ENCODE measurements at places on chromosomes 2 and 18. TPM values are rescaled to one million over a fixed set of nuclear protein-coding genes. Genes with fewer than 3 reads are reported as not detected.

GRCh38 chr2:85680707-85681371 lies 12.8 kb upstream of the SFTPB start:
- no peaks in the 10 kb centered on the region for H3K36me3 ChIP-seq
- H3K27me3 ChIP-seq, result peaks cover 2% of the 10 kb centered on the region
- H3K4me3 ChIP-seq, result no peak overlapping the region
- no peak for DNase-seq

DNA sequence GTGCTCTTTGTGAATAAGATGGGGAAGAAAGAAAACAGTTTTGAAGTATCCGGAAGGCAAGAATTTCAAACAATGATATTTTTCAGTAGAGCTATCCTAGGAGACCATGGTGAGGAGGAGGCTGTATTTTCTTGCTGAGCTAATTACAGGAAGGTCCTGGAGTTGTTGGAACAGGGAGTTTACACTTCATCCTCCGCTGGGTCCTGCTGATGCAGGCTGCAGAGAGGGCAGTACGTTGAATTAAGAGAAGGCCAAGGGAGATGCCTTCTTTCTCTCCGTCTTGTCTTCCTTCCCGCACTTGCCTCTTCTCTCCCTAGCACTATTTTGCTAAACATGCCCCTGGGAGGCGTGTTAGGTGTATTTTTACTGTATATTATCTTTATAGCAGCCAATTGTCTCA lies 60.0 kb upstream of the EDAR start:
- no peaks in the 10 kb centered on the region for H3K27me3 ChIP-seq
- H3K36me3 ChIP-seq, result no peaks in the 10 kb centered on the region
- no peak overlapping the region for H3K27ac ChIP-seq

- no peaks in the 10 kb centered on the region for H3K27me3 ChIP-seq
- no peak for DNase-seq
- H3K27ac ChIP-seq, result no peak overlapping the region
These were observed 58.2 kb downstream of the ADI1 start for GRCh38 chr2:3460831-3461800.

The GALNT14 gene
- polyA plus RNA-seq, result not detected

The PTGR3 gene
- 28.7 TPM for polyA plus RNA-seq
